MCF 10A (cell line): ENCODE measurements at places on chromosomes 7 and 10. TPM values are rescaled to one million over a fixed set of nuclear protein-coding genes. Genes with fewer than 3 reads are reported as not detected.

DNA sequence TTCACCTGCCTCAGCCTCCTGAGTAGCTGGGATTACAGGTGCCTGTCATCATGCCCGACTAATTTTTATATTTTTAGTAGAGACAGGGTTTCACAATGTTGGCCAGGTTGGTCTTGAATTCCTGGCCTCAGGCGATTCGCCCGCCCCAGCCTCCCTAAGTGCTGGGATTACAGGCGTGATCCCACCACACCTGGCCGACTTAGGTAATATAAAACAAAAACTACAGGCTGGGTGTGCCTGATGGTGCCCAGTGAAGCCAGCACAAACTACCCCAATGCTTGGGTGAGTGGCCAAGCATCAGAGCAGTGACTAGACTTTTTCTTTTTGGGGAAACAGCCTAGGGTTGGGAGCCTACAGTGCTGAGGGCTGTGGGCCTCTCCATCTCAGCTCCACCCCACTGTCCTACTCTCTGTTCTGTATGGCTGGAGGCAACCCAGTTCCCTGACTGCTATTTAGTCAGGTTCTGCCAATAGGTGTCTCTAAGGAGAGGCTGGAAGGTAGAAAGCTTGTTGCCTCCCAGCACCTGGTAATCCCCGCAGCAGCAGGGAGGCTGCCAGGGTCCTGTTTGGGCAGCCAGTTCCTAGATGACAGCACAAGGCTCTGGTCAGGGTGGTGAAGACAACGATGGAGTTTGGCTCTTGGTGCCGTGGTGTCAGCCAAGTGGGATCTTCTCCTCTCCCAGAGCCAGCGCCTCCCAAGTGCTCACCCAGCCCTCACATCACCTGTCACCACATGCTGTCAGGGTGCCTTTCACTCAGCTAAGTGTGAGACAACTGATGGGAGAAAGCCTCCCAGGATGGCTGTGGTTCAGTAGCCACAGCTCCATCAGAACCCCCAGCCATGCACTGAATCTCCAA is 10.4 kb upstream of the NACAD start:
- DNase-seq: no peak

- DNase-seq: no peak
Observed at GRCh38 chr7:117250801-117251200, 72.1 kb downstream of the WNT2 start.

- DNase-seq: no peak
Observed at GRCh38 chr10:86524225-86524962, 2.8 kb upstream of the WAPL start.

The OGA gene
- total RNA-seq: 96.1 and 115 TPM in 2 replicates

The MSMB gene
- not detected in 2 replicates for total RNA-seq
